ENCODE measurements at places on chromosomes 16 and 17. TPM values are rescaled to one million over a fixed set of nuclear protein-coding genes. Genes with fewer than 3 reads are reported as not detected.

GRCh38 chr16:30084816-30085159, 6.9 kb downstream of the TBX6 start:
- no peak overlapping the region for H3K4me3 ChIP-seq
- no peaks in the 10 kb centered on the region for H3K27me3 ChIP-seq
- H3K36me3 ChIP-seq: peaks cover 21% of the 10 kb centered on the region
- H3K4me1 ChIP-seq: peaks cover 3% of the 10 kb centered on the region

Gene ACE
- total RNA-seq: 0.91 TPM

DNA sequence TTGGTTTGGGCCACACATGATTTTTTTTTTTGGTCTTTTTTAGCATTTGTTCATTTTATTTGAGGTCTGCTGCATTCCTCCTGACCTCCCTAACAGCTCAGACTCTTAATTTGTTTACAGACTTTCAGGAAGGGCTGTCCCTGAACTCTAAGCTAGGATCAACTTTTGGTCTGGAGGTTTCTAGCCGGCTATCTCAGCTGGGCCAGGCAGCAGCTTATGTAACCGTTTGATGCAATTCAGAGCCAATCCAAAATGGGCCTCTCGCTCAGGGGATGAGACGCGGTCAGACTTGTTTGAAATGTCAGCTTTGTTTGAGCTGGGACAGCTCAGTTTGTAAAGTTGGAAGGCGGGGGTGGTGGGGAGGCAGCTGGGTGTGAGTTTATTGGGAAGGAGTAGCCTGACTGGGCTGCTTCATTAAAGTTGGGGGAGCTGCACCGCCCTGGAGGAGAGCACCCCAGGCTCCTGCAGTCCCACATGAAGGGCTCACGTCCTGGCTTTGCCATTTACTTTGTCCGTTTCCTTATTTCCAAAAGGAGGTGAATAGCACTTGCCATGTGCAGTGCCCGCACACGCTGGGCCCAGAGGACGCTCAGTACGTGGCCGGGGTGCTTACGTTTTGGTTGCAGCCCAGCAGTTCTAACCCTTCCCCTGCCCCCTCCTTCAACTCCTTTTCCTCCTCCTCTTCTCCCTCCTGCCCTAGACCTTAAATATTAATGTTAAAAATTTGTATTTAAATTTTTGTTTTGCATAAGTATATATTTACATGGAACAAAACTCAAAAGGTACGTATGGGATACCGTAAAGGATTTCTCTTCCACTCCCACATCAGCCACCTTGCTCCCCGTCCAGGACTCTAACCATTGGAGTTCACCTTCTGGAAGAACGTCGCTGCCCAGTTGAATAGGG, 121.2 kb downstream of the SNX29 start:
- H3K27ac ChIP-seq: no peak overlapping the region
- peaks cover 8% of the 10 kb centered on the region for H3K4me1 ChIP-seq
- no peaks in the 10 kb centered on the region for H3K27me3 ChIP-seq
- H3K4me3 ChIP-seq: no peak overlapping the region
- DNase-seq: no peak

GRCh38 chr17:58323366-58324055, 5.1 kb downstream of the TSPOAP1 start:
- H3K27ac ChIP-seq: no peak overlapping the region
- no peaks in the 10 kb centered on the region for H3K4me1 ChIP-seq
- H3K4me3 ChIP-seq: no peak overlapping the region
- H3K27me3 ChIP-seq: peaks cover 7% of the 10 kb centered on the region
- no peaks in the 10 kb centered on the region for H3K36me3 ChIP-seq

Gene OR1A1
- total RNA-seq: not detected

Gene TMEM94
- 71.2 TPM for total RNA-seq

DNA sequence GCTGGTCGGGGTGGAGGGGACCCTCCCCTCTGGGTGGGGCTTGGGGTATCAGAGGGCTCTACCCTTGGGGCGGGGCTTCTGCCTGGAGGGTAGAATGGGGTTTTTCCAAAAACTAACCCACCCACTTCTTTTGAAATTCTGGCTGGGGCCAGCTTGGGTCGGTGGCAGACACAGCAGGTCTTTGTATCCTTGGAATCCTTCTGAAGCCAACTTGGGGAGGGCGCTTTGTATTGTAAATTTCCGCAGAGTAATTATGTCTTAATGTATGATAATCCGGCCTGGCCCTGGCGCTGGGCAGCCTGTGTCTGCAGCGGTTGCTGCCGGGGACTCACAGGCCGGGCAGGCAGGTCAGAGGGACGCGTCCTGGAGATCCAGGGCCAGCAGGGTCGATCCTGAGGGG, 33.9 kb upstream of the GSE1 start:
- peaks cover 84% of the 10 kb centered on the region for H3K4me1 ChIP-seq
- no peaks in the 10 kb centered on the region for H3K27me3 ChIP-seq
- no peak for DNase-seq
- H3K27ac ChIP-seq: peak overlapping the region; percentile 89
- H3K36me3 ChIP-seq: peaks cover 5% of the 10 kb centered on the region

- H3K27me3 ChIP-seq: no peaks in the 10 kb centered on the region
- no peaks in the 10 kb centered on the region for H3K36me3 ChIP-seq
- H3K4me1 ChIP-seq: peaks cover 65% of the 10 kb centered on the region
- H3K4me3 ChIP-seq: peak overlapping the region; percentile 83
Measured at GRCh38 chr16:12802661-12803060, 1.0 kb downstream of the CPPED1 start.
